ENCODE measurements at places on chromosomes 6 and 20.

DNA sequence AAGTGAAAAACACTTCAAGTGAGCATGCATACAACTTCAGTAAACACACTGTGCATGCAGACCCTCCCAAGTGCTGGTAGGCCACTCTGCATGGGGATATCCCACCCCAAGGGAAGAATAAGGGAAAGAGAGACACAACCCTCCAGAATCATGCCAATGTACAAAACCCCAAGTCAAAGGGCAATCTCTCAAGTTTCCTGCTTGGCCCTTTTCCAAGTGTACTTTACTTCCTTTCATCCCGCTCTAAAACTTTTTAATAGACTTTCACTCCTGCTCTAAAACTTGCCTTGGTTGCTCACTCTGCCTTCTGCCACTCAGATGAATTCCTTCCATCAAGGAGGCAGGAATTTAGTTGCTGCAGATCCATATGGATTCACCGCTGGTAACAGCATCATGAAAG, 205.7 kb upstream of the PROKR2 start:
- no peak for DNase-seq

DNA sequence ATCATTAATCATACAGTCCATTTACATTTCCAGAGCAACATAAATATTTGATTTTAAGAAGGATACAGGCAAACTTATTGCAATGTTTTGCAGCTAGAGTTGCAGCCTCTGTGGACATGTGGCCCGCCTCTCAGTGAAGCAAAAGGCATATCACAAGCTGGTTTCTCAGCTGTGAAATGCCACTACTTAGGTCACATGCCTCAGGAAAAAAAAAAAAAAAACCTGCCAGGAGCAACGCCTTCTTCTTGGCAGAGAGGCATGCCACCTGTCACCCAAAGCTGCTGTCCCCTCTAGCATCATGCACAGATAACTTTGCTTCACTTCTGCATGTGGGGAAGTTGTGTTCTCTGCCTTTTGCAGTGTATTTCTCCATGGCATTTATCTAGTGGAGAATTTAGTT, 18.5 kb downstream of the GRM1 start:
- DNase-seq: no peak

GRCh38 chr6:169213814-169214520, 39.7 kb downstream of the THBS2 start:
- DNase-seq: no peak

DNA sequence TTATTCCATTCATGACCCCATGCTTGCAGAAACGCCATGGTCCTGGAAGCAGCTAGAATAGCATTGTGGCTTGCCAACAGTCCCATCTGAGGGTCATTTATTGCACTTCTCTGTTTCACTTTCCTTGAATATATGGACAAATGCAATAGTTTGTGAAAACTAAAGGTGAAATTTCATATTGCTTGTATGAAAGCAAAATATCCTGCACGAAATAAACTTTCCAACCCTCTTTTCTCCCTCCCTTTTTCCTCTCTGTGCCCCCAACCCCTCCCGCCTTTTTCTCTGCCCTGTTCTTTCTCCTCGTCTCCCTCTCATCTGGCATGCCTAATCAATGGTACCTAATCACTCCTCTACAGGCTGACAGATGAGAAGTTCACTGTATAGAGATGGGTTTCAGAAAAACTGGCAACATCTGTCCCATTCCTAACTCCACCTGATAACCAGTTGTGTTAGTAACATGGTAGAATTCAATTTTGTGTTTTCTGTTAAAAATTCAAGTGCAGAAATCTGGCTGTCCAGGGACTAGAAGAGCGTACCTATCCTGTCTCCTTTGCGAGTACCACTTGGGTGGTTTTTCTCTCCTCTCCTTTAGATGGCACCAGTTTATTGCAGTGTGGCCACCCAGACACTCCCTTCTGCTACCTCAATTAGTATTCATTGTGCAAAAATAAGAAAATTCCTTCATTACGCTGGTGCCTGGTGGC, 198.6 kb downstream of the FOXA2 start:
- DNase-seq: no peak

DNA sequence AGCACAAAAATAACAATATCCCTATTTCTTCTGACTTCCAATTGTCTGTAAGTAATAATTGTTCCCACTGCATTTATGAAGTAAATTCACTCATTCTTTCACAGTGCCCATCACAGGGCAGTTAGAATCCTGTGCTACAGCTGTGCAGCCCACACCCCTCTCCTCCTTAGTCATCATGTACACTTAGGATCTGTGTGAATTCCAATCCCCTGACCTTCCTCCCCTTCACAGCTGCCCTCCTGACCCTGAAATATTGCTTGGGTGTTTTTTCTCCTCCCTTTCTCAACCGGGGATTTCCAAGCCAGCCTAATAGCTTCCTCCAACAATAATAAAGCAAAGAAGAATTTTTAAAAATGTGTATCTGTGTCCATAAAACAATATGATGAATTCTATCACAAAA, 91.5 kb upstream of the BEND6 start:
- peak; percentile 75 for DNase-seq

DNA sequence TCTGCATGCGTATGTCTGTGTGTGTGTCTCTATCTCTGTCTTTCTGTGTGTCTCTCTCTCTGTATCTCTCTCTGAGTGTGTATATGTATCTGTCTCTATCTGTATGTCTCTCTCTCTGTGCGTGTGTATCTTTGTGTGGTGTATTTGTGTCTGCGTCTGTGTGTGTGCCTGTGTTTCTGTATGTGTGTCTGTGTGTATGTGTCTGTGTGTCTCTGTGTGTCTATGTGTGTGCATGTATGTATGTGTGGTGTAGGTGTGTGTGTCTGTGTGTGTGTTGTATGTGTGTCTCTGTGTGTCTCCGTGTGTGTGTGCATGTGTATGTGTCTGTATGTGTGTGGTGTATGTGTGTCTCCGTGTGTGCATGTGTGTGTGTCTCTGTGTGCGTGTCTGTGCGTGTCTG, 243.0 kb upstream of the FOXQ1 start:
- DNase-seq: no peak

DNA sequence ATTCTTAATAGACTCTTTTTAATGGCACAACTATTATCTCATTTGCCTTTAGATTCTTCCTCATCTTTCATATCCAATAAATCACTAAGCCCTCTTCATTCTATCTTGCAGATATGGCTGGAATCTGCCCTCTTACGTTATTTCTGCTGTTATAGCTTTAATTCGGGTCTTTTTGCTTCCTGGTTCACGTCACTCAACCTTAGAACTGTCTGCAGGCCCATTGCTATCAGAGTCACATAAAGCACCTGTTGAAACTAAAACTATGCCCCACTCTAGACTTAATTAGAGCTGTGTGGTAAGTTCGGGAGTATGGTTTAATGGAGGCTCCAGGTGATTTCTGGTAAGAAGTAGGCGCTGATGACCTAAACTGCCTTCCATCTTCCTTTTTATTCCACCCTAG, 988 bp downstream of the QRSL1 start:
- DNase-seq: no peak

DNA sequence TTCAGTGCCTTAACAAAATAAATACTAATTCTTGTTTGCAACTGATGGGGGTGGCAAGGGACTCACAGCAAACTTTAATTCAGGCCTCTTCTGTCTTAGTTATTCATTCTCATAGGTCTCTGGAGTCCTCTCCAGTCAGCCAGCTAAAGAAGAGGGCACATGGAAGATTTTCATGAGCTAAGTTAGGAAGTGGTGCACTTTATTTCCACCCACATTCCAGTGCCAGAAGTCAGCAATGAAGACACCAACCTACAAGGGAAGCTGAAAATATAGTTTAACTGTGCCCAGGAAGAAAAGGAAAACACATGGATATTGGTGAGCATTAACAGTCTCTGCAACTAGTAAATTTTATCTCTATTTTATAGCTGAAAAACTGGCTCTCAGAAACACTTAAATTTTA, 16.7 kb upstream of the IRAK1BP1 start:
- peak; percentile 9 for DNase-seq

- DNase-seq: no peak
Measured at GRCh38 chr6:134010974-134011373, 41.5 kb downstream of the SLC2A12 start.

DNA sequence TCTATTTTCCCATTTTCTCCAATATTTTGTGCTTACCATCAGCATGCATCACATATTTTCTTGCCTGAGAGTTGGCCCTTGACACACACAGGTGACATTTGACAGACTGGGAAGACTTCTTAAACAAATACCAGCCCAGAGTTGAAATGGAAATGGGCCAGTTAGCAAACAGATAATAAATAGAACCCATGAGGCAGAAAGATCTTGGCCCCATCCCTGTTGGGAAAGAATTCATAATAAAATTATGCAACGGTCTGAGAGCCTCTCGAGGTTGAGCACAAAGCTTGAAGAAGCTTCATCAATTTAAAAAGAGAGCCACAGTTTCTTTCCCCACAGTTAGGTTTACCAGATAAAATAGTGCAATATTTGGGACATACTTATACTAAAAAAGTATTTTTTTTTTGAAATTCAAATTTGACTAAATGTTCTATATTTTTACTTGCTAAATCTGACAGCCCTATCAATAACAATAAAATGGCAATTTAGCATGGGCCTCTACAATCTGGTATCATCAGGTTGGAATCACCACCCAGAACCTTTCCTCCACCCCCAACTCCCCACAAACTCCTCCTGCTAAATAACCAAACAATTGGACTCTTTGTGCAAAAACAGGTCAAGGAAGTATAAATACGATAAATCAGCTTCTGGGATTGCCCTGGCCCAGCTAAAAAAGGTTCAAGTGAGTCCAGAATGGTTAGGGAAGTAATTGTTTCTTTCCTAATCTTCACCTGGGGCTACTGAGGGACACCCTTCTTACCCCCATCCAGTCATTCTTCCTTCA, 129.8 kb downstream of the CD164 start:
- no peak for DNase-seq

DNA sequence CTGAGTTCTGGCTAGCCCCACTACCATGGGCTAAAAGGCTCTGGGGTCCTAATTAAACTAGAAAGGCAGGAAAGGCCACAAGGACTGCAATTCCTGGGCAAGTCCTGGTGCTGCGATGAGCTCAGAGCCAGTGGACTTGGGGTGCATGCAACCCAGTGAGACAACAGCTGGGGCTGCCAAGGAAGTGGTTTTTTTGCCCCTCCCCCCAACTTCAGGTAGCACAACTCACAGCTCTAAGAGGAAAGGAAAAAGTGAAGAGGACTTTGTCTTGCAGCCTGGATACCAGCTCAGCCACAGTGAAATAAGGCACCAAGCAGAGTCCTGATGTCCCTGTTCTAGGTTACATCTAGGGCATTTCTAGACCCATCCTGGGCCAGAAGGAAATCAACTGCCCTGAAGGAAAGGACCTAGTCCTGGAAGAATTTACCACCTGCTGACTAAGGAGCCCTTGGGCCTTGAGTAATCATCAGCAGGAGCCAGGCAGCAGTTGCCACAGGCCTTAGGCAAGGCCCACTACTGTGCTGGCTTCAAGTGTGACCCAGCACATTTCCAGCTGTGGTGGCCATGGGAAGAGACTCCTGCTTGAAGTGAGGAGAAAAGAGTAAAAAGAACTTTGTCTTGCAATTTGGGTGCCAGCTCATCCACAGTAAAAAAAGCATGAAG, 358.4 kb downstream of the BTBD3 start:
- DNase-seq: no peak

DNA sequence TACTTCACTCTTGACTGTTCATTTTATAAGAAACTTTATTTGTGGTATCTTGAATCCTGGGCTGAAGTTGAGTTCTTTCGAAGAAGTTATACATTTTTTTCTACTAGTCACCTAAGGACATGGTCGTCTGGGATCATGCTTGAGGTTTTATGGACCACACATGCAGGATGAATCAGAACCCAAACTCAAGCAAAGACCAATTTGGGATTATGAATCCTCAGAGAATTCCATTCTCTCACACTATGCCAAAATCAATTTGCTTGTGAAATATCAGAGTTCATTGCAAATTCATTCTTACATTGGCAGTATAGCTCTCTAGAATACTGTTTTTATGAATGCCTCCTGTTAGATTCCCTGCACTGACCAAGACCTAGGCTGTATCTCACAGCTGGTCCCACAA, 114.3 kb upstream of the HDAC2 start:
- peak; percentile 56 for DNase-seq

GRCh38 chr20:29079769-29080690, 2177.4 kb upstream of the DEFB115 start:
- no peak for DNase-seq

DNA sequence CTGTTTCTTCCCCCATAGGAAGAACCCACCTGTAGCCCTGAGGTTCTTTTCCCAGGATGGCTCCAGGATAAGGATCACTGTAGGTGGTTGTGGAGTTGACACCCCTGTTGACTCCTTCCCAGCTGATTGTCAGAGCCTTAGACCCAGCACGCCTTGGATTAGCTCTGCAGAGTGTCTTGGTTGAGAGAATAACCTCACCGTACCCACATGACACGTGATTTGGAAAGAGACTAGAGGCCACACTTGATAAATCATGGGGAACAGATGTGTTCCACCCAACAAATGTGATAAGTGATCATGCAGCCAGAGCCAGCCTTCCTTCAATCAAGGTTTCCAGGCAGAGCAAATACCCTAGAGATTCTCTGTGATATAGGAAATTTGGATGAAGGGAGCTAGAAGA, 12.2 kb downstream of the BTN3A1 start:
- DNase-seq: no peak

GRCh38 chr6:15399641-15400470, 154.0 kb downstream of the JARID2 start:
- peak; percentile 88 for DNase-seq

GRCh38 chr6:13328076-13328874, at the start of gene TBC1D7:
Gene TBC1D7 (minus strand): TSS chr6:13328537. CDS start chr6:13326898, 1,639 bp downstream.
- DNase-seq: peak; percentile 98

DNA sequence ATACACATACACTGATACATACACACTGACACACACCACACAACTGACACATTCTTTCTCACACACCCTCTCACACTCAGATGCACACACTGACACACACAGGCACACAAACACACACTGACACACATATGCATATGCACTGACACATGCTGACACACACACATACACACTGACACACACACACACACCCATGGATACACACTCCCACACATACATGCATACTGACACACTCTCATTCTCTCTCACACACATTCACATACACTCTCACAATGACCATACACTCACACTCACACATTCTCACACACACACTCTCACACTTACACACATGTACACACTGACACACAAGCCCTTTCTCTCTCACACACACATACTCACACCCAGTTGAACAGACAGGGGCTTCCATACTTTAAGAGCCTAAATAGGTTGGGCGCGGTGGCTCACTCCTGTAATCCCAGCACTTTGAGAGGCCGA, 236.4 kb downstream of the LRFN2 start:
- no peak for DNase-seq

GRCh38 chr20:63759377-63759901, 19.9 kb downstream of the SLC2A4RG start:
- DNase-seq: no peak

DNA sequence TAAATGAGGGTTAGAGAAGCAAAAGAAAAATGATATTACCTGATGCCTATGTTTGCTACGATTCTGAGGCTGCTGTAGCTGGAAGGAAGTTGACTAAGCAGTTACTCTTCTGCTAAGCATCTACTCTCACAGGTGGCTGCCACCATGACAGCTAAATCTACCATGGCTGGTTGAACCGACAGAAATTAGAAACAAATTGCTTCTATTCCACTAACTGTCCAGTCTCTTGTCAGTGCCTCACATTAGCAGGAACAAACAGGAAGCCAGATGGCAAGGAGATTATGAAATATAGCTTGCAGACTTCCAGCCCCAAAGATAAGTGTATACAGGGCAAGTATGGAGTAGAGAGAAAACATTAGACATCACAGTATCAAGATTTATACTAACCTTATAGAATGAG, 59.4 kb upstream of the TMEM200A start:
- DNase-seq: no peak
